ENCODE measurements at places on chromosomes 5 and 9.

GRCh38 chr5:35405938-35406337, 175.7 kb upstream of the PRLR start:
- no peak for DNase-seq

- no peak for DNase-seq
Observed at GRCh38 chr9:93456504-93456903, 3.1 kb upstream of the FAM120AOS start.

- DNase-seq: no peak
Observed at GRCh38 chr5:37619353-37619752, 220.5 kb downstream of the GDNF start.

GRCh38 chr9:100277166-100277979, 75.4 kb downstream of the TEX10 start:
- DNase-seq: no peak

GRCh38 chr5:1227667-1228066, 2.5 kb downstream of the SLC6A18 start:
- DNase-seq: no peak

- no peak for DNase-seq
Observed at GRCh38 chr5:64269164-64269563, 103.5 kb downstream of the RNF180 start.

DNA sequence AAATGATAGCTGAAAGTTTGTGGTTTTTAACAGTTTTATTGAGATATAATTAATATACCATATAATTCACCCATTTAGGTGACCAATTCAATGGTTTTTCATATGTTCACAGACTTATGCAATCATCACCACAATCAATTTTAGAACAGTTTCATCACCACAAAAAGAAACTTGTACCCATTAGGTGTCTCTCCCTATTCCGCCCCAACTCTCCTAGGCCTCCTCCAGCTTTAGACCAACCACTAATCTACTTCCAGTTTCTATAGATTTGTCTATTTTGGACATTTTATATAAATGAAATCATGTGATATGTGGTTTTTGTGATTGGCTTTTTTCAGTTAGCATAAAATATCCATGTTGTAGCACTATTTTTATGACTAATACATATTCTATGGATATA, 38.6 kb downstream of the YTHDC2 start:
- DNase-seq: no peak

DNA sequence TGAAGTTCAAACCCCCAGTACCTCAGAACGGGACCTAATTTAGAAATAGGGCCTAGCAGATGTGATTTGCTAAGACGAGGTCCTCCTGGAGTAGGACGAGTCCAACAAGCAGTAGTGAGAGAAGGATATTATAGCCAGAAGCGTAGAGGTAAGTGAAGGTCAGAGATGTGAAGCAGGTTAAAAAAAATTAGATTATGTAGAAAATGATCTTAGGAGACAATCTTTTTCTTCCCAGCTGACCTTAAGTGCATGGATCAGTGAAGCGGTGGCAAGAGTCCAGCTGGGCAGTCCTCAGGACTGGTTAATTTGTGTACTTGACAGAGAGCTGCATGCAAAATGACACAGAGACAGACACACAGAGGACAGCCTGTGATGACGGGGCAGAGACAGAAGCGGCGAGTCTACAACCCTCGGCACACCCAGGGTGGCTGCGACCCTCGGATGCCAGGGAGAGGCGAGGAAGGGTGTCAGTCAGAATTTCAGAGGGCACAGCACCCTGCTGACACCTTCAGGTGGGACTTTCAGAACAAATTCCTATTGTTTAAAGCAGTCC, 131.4 kb upstream of the IRX4 start:
- DNase-seq: no peak

GRCh38 chr5:157029457-157029856, 29.5 kb downstream of the HAVCR1 start:
- no peak for DNase-seq

All from neural crest cell (in vitro differentiated cells).